Activated CD4-positive, CD25-positive, alpha-beta regulatory T cell (primary cell): ENCODE measurements at places on chromosomes 1 and 21.

- DNase-seq: no peak
Measured at GRCh38 chr1:100868364-100868995, 26.2 kb downstream of the EXTL2 start.

DNA sequence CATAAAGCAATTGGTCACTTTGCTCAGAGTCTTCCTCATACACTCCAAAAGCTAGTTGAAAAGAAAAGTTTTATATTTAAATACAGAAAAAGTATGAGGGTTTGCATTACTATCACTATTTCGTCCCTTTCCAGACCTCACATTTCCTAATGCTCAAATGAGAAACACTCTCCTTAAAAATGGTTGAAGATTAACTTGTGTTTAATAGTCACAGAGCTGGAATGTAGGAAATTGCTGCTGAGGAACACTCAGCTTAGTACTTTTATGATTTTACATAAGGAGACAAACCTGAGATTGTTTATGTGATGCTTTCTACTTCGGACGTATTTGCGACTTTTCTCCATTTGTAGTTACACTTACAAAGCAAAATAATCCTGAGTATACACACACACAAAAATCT lies 39.8 kb downstream of the MYSM1 start:
- DNase-seq: no peak

- no peak for DNase-seq
Measured at GRCh38 chr1:172345077-172345476, 75.4 kb upstream of the C1orf105 start.

DNA sequence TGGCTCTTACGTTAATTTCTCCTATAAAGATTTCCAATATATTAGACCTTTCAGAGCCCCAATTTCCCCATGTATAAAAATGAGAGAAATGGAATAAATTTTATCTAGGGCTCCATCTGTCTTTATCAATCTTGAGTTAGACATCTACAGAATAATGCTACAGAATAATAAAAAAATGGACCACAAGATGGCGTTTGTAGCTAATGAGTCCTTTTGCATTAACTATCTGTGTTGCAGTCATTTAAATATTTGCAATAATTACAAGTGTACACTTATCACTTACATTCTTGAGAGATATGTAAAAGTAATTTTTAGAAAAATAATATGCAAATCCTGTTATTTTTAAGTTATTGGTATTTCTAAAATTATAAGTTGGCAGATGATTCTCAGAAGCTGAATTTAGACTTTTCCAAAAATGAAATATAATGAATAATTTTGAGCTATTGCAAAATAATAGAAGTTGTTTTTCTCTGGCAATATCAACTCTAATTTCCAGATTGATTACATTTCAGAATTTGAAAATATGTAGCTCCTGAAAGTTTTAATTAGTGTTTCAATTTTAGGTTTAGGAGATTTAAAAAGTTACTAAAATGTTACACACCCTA lies 87.7 kb downstream of the SNX7 start:
- no peak for DNase-seq

DNA sequence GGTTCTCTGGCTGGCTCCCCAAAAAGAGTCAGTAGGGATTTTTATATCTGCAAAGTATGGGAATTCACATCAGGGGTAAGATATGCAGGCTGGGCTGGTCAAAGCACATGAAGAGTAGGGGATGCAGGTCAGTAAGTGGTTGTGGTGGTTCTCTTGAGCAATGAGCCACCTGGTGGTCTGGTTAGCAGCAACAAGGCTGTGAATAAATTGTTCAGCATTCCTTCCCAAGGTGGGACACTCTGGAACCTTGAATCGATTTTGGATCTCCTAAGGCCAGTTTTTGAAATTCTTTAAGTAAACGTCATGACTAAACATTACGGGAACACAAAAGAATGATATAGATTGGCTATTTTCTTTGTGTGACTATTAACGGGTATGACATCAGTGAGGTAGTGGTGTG lies 563.0 kb upstream of the NEGR1 start:
- no peak for DNase-seq

- DNase-seq: no peak
Measured at GRCh38 chr21:43889069-43889468, 24.0 kb downstream of the AGPAT3 start.

DNA sequence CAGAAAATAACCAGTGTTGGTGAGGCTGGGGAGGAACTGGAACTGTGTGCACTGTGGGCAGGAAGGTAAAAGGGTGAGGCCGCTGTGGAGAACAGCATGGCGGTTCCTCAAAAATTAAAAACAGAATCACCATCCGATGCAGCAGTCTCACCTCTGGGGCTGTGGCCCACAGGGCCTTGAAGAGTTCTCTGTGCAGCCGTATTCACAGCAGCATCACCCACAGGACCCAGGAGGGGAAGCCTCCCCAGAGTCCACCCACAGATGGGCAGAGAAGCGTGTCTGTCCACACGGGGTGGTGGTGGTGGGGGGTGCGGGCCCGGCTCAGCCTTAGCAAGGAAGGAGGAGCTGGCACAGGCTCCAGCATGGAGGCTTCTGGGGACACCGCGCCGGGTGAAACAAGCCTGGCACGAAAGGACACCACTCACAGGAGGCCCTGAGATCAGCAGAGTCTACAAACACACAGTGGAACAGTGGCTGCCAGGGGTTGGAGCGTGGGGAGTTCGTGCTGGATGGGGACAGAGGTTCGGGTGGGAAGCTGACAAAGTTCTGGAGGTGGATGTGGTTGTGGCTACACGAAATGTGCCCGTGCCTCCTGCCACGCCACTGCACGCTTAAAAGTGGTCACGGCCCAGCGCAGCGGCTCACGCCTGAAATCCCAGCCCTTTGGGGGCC lies 11.5 kb downstream of the MORN1 start:
- DNase-seq: no peak

DNA sequence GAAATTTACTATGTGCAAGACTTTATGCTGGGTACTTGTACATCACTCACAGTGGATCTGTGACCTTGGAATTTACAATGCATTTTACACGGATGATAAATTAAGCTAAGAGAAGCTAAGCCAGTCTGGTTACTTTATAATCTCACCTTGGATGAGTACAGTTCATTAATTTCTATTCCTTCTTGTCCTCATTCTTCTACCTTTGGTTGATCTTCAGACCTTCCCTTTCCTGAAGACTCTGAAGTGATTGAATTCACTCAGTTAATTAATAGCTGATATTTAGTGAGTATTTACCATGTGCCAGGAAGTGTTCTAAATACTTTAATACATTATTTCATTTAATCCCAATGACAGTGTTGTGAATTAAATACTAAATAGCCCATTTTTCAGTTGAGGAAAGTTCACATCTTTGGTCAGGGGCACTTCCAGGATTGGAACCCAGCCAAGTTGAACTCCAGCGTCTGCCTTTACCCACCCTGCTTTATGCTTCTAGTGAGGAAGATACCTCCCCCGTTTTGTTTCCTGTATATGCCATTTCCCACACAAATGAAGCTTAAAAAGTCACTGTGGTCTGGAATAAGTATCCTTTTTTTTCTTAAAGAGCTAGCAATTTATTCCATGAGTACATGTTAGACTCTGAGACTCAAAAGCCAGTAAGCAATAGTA lies 146.6 kb downstream of the TLR5 start:
- DNase-seq: no peak

DNA sequence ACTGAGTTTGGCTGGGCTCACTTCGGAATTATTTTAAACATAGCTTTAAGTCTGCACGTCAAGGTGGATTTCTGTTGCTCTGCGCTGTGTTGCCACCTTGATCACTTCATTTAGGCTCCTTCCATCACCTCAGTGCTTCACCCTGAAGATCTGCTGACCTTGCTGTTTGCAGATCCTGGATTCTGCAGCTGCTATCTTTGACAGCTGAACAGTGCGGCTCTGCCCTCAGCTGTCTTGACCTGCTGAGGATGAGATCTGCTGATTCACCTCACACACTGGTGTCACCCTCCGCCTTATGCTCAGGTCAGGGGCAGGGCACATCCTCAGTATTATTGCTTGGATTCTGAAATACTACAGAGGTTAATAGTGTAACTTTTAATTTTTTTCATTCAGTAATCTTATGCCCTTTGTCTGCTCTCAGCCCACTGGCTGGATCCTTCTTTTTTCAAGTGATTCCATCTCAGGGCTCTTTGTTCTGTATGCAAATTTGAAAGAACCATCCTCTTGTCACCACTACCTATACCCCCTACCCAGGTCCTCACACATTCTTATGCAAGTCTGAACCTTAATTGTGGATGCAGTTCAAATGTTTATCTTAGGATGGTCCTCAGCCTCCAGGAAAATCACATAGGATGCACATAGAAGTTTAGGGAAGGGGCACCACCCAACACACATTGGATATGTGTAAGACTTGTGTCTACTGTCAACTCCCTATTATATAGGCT lies 364.0 kb downstream of the OLFM3 start:
- DNase-seq: no peak

DNA sequence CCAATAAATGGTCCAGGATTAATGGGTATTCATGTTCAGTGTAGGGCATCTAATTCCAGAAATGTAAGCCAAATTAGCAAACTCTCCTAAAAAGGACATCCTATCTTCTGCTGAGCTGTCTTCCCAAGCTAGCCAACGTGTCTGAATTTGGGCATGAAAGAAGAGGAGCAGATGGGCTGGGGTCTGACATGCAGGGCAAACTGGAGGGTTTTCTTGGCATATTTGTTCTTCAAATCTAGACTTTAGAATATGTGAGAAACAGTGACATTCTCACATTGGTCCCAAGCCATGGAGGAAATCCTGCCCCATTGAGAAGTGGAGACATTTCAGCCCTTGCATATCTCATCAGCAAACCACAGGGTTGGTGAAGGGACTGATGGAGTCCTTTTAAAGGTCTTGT lies 67.2 kb downstream of the LRIG2 start:
- no peak for DNase-seq

GRCh38 chr21:34974162-34974981 lies 74.7 kb downstream of the RUNX1 start:
- no peak for DNase-seq

DNA sequence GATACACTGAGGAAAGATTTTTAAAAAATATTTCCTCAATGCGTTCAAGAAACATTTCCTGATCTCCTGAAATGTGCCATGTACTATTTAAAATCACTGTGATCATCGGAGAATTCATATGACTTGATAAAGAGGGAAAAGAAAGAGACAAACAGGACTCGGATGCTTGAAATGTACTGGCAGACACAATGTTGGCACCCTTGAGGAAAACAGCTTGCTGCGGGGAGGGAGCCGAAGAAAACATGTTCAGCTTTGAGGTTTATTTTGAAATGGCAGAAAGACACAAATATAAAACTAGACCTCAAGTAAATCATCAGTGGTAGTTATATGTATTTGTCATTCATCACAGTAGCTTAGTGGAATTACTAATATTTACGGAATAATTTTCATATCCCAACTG lies 100.9 kb upstream of the BRINP3 start:
- no peak for DNase-seq

DNA sequence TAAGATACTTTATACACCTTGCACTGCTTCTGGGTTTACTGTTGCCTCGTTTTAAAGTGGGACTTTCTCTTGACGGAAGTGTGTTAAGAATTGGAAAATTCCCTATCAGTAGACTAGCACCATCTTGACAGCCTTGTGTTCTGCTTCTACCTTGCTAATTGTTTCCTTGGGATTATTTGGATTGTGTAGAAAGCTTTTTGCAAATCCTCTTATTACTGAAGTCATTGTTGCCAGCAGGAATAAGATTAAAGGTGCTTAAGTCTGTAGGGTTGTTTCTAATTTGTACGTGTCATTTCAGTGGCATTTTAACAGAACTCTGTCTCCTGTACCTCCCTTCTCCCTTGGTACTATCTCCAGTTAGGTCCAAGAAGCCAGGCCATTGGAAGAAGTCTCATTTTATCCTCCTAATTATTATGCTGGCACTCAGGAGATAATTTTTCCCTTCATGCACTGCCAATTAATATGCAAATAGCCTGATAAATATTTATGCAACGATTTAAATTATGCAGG lies 107.7 kb downstream of the POU2F1 start:
- no peak for DNase-seq

DNA sequence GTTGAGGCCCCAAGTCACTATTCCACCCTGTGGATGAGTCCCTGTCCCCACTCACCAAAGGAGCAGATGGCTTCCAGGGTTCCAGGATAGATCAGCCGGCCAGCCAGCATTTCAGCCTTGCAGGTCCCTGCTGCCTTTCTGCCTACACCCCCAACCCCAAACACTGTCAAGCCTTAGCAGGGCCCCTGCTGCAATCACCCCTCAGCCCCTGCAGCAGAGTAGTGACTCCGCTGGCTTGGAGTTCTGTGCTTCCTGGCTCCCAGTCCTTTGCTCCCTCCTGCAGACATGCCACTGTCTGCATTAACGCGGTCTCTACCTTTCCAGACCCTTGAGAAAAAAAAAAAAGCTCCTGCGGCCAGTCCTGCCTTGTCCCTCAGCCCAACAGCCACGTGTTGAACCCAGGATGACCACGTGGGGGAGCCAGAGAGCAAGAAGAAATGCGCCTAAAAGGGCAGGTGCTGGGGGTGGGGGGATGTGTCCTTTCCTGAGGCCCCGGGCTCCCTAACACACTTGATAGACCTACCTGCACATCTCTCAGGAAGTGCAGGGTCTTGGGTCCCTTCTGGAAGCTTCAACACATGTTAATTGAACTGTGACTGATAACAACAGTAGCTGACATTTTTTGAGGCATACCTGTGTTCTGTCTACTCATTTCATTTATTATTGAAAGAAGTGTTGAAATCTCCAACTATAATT lies 37.4 kb downstream of the RASSF5 start:
- DNase-seq: peak; percentile 91

GRCh38 chr1:234434706-234435105 lies 44.3 kb downstream of the TARBP1 start:
- no peak for DNase-seq

DNA sequence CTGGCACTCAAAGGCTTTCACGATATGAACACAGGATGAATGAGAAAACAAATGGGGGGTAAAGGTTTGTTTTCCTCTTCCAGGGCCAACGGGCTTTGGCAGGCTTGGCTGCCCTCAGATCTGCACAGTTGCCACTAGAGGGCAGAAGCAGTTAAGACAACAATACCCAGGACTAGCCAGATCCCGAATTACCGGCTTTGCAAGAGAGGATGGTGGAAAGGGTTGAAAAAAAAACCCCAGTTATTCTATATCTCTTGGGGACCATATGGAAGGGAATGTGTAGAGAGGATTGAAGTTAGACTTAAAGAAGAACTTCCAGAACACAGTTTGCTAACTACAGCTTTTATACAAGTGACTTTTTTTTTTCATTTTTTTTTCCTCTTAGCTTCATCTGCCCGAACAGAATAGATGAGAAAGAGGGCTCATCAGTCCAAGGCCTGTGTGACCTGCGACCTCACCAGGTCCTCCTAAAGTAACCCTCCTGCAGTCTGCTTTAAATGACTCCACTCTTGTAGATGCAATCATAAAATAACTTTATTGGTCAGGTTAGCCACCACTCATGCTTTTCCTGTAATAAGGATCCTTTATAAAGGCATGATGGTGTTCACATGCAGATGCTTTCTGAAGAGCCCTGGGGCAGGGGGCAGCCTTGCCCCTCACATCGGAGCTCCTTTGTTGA lies 10.7 kb downstream of the FMOD start:
- peak; percentile 16 for DNase-seq

DNA sequence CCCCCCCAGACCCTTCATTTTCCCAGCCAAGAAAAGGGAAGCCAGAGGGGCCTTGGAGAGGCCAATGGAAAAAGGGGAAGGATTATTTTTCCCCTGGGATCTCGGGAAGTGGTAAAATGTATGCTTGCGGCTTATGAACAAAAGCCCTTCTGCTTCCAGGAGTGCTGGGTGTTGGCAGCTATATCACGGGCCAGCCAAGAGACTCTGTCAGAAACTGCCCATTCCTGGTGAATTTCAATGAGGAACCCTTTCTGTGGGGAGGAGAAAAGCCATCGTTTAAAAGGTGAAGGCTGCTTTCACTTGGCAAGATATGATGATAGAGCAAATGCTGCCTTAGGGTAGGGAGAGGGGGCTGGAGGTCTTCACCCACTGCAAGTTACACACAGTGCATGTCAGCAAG lies 69.7 kb upstream of the ZC3H12A start:
- no peak for DNase-seq
